Stimulated activated naive CD8-positive, alpha-beta T cell treated with anti-CD3 and anti-CD28 coated beads, Interleukin-15, Interleukin-2, amounts not matched to agents 100 U/mL and 50 U/mL, for 24 hours (primary cell): ENCODE measurements at places on chromosomes 3 and 15.

GRCh38 chr3:15713364-15713763, 84.4 kb downstream of the ANKRD28 start:
- DNase-seq: no peak

GRCh38 chr3:112061152-112061551, 25.0 kb upstream of the C3orf52 start:
- DNase-seq: no peak

GRCh38 chr3:127206611-127207516, 13.9 kb downstream of the PRR23E start:
- DNase-seq: no peak

DNA sequence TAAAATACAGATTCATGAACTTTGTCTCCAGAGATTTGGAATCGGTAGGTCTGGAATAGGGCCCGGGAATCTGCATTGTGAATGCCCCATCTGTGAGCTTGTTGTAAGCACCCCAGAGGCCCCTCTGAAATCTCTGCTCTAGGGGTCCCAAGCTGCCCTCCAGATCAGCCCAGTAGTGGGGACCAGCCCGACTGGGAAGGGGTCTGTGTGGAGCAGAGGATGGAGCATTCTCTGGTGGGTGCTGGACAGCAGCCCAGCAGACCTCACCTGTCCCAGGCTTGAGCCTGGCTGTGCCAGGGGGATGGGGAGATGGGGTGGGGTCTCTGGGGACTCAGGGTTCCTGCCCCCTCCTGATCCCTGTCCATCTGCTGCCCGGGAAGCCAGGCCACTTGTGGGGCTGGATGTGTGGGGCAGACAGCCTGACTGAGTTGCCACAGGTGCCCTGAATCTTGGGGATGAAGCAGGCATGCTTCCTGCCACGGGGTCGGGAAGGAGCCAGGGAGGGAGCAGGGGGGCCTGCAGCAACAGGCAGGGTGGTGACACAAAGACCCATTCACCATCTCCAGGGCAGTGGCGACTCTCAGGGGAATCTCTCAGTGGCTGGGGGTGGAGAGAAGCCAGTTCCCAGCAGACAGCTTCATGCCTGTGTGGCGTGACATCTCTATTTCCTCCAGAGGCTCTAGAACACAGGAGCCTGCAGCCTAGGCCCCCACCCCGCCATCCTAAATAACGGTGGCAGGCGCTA, 99.3 kb downstream of the WNT7A start:
- DNase-seq: no peak

DNA sequence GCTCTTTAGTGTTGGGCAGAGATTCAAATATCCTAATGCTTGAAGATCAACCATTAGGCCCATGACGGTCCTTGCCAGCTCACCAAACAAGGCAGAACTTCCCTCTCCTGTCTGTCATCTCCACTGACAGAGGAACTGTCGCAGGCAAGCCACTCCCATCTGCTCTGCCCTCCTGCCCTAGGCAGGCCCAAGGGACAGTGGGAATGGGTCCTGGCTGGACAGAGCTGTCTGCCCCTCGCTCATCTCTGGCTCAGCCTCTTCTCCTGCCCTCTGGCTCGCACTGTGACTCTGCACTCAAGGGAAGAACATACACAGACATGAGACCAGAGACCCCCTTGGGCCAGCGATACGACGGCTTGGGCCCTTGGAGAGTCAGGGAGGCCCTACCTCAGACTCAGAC, 7.6 kb upstream of the MUSTN1 start:
- DNase-seq: no peak
